ENCODE measurements at places on chromosomes 6 and 20.

- no peak for DNase-seq
Observed at GRCh38 chr20:50185426-50185825, 5.2 kb upstream of the CEBPB start.

DNA sequence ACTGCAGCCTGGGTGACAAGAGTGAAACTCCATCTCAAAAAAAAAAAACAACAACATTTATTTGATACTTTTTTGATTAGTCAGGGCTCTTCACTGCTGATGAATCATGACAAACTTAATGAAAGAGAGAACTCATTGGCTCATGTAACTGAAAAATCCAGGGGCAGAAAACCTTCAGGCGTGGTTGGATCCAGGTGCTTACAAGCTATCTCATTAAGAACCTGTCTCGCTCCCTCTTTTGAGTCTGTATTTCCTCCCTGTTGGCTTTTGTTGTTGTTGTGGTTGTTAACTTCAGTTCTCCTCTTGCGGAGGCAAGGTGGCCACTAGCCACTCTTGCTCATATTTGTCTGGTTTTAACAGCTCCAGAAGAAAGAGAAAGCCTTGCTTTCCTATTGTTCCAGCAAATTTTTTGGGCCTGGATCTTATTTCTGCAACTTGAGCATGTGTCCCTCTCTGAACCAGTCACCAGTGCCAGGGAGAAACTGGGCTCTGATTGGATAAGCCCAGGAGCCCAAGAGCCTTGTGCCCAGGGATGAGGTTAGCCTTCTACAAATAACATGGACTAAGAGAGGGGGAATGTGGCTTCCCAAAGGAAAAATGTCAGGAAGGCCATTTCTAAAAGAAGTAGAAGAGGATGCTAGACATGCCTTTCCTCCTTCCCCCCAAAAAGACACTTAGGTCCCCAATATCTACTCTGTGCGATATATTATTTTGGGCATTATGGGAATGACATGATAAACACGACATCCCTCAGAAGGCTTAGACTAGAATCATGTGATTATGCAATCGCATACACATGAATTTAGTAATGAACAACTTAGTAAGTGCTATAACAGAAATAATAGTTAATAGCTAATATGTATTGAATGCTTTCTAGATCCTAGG lies 64.5 kb downstream of the PHACTR2 start:
- no peak for DNase-seq

DNA sequence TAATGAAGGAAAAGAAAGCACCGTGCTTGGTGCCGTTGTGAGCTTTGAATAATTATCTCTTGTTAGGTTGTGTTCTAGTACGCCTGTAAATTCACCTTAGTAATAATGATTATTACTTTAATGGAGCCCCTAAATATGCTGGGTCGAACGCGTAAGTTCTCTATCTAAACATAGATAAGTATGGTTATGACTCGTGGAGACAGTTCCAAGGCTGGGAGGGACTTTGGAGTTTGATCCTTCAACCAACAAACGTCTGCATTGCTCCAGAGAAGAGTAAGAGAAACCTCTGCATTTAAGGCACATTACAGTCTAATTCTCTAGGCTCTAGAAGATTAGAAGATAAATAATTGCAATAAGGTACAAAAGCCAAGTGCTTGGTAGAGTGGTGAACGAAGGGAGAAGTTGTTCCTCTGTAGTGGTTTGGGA lies 514 bp downstream of the ACOT13 start:
- DNase-seq = no peak

- no peak for DNase-seq
Observed at GRCh38 chr6:168916576-168917211, 337.0 kb downstream of the THBS2 start.

- DNase-seq = no peak
Observed at GRCh38 chr6:146878168-146878951, 279.6 kb downstream of the ADGB start.

DNA sequence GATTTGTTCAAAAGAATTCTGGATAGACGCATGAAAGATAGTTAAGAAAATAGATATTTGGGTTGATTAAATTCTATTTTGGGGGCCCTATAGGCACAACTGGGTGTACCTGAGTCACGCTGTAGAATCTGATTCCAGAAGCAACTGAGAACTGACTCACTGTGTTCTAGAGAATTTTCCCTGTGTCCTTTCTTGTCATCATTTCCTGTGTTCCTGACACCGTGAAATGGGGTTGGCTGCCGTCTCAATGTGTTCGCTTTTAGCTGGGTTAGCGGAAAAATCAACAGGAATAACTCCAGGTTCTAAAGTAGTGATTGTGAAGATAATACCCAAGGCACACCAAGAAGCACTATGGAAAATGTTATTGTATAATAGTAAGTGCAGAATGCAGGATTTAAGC lies 5.0 kb downstream of the GCNT2 start:
- no peak for DNase-seq

DNA sequence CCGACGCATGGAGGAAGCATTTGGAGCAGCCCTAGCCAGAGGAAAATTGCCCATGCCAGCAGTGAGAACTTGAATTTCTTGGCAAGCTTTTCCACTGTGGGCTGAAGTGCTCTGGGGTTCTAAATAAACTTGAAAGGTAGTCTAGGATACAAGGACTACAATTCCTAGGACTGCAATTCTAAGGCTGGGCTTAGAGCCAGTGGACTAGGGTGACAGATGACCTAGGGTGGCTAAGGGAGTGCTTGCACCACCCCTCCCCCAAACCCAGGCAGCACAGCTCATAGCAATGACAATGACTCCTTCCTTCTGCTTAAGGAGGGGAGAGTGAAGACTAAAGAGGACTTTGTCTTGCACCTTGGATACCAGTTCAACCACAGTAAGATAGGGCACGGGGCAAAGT lies 122.3 kb downstream of the THBS2 start:
- DNase-seq = no peak

- no peak for DNase-seq
Observed at GRCh38 chr6:135129136-135129856, 51.8 kb upstream of the MYB start.

DNA sequence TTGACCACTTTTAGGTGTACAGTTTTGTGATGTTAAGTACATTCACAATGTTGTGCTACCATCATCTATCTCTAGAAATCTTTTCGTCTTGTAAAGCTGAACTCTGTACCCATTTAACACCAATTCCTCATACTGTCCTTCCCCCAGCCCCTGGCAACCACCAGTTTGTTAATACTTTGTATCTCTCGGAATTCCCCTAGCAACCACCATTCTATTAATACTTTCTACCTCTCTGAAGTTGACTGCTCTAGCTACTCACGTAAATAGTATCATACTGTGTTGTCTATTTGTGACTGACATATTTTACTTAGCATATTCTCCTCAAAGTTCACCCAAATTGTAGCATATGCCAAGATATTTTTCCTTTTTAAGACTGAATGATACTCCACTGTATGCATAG lies 82.3 kb upstream of the CLDN20 start:
- DNase-seq = no peak

- DNase-seq = no peak
Observed at GRCh38 chr6:45555981-45556771, 178.4 kb upstream of the SUPT3H start.

GRCh38 chr6:90066697-90067096 lies 172.4 kb downstream of the GJA10 start:
- DNase-seq = no peak

DNA sequence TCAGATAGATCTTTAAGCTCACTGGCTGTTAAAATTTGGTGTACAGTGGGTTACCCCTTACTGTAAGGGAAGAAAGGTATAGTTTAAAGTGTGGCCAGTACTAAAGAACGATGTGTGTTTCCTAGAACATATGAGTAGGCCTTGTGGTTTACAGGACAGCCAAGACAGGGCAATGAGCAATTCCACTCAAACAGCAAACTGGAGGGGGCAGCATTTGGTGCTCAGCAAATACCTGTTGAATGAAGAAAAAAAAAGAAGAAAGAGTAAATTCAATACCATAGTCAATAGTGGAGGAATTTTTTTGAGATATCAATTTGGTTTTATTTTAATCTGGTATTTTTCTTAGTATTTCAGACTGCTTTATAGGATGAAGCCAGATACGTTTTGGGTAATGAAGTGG lies 3.8 kb upstream of the NCOA5 start:
- DNase-seq = no peak

DNA sequence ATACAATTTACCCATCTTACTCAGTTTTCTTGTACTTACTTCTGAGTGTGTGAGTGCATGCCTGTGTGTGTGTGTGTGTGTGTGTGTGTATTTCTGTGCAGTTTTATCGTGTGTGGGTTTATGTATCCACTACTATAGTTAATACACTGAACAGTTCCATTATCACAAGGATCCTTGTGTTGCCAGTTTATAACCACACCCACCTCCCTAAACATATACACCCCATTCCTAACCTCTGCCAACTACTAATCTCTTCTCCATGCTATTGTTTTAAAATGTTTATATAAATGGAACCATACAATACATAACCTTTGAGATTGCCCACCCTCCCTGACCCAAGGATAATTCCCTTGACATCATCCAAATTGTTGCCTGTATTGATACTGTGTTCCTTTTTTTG lies 18.7 kb downstream of the POFUT1 start:
- no peak for DNase-seq

GRCh38 chr6:1131285-1132079 lies 180.4 kb upstream of the FOXQ1 start:
- no peak for DNase-seq

DNA sequence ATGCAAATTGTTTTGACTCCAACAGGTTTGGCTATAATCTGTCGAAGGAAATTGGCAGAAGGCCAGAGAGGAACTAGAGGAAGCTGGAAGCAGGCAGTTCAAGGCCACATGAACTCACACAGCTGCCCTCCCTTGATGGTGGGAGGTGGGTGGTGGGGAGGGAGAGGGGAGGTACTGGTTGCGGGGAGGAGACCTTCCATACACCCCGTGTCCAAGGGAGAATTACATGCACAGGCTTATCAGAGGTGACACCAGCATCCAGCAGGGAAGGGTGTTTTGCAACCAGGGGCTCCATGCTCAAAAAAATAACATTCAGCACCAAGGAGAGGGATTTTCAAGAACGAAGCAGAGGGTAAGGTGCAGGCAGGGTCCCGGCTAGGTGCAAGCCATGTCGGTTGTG lies 9.1 kb downstream of the PRND start:
- no peak for DNase-seq

DNA sequence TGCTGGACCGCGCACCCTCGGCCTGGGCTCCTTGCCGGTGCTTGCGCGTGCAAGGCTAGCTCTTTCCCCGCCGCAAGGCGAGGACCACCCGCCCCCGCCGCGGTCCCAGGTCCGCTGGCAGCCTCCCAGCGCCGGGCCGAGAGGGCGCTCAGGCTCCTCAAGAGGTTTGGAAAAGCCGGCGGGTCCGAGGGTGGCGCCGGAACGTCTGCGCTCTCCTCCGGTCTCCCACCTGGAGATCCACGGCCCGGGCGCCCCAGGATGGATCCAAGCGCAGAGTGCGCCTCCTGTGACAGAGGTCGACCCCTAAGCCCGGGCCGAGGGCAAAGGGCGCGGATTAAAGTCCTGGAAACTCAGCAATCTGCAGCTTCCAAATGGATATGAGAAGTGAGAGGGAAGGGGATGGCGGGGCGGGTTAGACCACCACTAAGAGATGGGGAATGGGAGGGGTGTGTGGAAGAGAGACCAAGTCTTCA lies 575 bp upstream of the MICAL1 start:
- DNase-seq = no peak

GRCh38 chr20:64022671-64023360 lies 13.2 kb upstream of the C20orf204 start:
- DNase-seq = no peak

DNA sequence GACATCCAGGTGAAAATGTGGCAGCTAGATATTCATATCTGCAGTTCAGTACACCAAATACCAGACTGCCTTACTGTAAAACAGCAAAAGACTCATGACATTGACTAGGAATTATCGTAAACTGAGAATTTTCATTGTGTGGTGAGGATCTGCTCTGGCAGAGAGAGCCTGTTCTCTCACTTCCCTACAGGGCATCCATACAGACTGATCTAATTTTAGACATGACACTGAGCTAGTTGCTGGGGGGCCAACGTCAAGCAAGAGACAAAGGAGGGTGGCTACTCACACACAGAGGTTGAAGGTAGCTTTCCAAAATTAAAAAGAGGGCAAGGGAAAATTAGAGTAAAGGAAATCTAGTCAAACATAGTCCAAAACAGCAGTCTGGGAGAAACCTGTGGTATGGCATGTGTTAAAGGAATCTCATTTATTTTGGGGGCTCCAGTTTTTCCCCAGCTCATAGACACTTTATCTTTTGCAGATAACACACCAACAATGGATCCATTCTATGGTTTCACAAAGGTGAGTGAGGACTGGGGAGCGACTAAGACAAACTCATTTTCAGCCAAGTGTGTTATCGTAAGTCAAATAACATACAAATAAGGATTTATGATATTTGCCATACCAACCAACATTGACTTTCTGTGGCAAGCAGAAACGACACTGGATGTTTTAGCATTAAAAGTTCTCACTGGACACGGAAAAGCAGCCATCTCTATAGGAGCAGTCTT lies 36.6 kb upstream of the NHSL1 start:
- DNase-seq = no peak

GRCh38 chr20:39800111-39800510 lies 838.0 kb downstream of the DHX35 start:
- no peak for DNase-seq

DNA sequence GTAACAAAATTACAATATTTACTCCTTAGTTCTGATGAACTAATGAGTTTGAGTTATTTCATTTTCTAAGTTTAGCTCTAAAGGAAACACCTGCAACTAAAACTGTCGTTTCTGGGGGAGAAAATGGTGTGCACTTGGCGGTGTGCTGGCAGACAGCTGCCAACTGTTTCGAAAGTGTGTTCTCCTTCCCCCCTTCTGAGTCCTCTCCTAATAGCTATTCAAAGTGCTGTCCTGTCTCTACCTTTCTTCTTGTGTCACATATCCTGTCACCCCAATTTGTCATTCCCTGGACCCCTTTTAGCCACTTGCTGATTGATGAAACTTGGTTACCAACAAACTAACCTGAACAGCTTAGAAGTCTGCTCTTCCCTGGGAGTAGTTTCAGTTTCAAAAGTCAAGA lies 4.9 kb upstream of the UBE2J1 start:
- DNase-seq = no peak

DNA sequence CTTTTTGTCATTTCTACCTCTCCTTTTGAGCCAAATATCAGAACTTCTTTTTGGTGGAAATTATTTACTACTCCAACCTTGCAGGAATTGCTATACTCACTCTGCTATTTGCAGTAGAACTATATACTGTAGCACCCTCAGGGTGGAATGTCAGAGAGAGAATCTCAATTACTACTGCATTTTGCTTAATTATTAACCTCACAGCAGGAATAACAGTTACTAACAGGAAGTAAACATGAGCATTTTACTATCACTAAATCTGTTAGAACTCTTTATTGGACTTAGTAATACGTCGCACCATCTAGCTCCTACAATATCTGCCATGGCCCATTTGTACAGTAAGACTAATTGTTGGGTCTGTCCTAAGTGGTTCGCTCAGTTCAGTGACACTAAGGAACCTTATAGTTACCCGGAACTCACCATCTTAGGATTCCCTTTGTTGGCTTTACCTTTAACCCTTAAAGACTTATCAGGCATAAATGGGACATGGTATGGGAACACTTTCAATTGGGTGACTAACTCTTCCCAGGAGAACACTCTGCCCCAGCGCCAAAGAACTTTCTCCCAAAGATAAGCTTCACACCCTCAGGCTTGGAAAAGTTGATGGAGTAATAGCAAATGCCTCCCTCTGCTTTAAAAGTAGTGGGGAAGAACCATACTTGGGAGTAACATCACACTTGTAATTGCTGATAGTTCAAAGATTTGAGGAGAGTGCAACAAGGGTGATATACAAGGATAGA lies 38.8 kb downstream of the PLN start:
- DNase-seq = no peak

GRCh38 chr6:134603561-134603960 lies 285.6 kb upstream of the SGK1 start:
- no peak for DNase-seq

- no peak for DNase-seq
Observed at GRCh38 chr6:56891754-56892153, 63.2 kb upstream of the BEND6 start.
